IPS-NIHi11 (cell line): ENCODE measurements at places on chromosomes 16 and 17.
A peak's percentile ranks its signal among the peaks of the same experiment; 100 is the strongest.

DNA sequence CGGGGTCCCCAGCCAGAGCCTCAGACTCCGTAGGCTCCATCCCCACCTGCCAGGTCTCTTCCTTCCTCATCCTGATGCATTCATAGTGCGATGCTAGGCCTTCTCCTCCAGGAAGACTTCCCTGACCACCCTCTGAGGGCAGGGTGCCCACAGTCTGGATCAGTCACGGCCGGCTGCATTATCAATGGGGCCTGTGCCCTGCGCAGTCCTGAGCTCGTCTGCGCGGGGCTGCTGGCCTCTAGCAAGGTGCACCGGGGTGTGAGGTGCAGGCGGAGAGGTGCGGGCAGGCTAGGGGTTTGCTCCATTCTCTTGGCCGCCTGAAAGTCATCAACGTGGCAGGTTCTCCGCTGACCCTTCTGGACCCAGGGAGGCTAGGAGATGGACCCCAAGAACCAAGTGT lies 56.9 kb upstream of the ACSF3 start:
- no peak for DNase-seq

- DNase-seq = peak; percentile 50
Measured at GRCh38 chr17:70636517-70637133, 467.3 kb downstream of the KCNJ2 start.

DNA sequence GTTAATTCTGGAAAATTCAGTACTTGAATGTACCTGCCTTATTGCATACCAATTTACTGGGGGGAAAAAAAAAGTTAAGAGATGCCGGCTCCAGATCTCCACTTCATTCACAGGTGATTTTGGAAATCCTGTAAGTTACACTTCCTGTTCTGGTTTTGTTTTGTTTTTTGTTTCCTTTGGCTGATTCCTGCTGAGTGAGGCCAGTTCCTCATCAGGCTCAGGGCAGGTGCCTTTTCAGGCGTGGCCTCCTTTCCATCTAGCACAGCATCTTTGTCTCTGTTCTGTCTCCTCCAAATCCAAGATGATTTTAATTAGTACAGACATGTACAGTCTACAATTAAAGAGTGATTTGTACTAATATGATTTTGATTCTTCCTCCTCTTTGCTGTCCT lies 19.2 kb downstream of the CYB561 start:
- no peak for DNase-seq

DNA sequence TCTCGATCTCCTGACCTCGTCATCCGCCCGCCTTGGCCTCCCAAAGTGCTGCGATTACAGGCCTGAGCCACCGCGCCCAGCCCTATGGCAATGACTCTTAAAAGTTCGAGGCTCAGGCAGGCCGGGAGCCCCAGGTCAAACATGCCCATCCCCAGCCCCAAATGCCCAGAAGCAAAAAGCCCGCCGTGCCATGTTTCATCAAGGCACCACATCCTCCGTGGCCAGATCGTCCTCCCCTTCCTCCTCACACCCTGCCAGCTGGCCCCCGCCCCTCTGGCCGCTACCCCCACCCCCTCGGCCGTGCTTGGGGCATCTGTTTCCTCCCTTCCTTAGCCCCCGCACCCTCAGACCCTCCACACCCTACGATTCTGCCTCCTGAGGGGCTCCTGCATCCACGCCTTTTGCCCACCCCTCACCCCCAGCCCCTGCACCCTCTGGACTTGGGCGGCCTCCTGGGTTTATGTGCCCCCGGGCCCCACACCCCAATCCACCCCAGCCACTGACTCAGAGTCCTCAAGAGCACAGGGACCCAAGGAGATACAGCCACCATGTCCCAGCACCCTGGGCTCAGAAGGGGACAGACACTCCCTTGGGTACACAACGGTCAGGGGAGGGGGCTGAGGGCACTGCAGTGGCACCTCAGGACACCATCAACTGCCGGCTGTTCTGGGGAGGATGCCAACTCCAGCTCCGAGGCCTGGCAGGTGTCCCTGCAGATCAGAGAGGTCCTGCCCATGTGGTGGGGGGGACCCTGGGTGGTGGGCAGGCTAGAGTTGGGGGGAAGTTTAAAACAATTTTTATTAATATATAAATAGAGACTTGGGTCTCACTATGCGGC lies 7.1 kb downstream of the CTRB1 start:
- no peak for DNase-seq

GRCh38 chr16:81201267-81201666 lies 37.2 kb upstream of the BCO1 start:
- no peak for DNase-seq

GRCh38 chr17:61122326-61122913 lies 277.2 kb upstream of the TBX2 start:
- DNase-seq = no peak

DNA sequence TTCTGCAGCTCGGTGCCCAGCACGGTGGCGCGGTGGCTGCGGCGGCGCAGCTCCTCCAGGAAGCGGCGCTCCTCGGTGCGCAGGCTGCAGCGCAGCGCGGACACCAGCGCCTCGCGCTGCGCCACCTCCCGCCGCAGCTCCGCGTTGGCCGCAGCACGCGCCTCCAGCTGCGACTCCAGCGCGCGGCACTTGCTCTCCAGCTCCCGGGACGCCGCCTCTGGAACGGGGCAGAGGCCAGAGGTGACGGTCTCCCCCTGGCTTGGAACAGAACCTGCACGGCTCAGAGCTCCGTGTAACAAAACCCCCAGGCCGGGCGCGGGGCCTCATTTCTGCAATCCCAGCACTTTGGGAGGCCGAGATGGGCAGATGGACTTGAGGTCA lies 13.2 kb upstream of the CLUH start:
- peak; percentile 91 for DNase-seq

DNA sequence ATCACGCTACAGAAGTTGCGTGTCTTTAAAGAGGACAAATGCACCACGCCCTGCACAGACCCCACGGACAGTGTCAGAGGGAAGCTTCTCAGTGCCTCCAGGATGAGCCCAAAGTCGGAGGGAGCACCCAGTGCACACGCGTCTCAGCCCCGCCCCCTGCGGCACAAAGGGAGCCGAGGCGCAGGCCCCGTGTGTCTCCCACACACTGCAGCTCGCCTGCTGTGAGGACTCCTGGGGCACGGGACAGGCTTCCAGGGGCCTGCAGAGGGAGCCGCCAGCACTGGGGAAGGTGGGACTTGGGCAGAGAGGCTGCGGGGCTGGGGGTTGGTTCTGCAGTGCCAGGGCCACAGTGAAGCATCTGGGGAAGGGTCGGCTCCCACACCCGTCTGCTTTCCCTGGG lies 77.4 kb downstream of the LMF1 start:
- DNase-seq = no peak

- no peak for DNase-seq
Measured at GRCh38 chr16:56423584-56424403, 1.6 kb downstream of the AMFR start.

- no peak for DNase-seq
Measured at GRCh38 chr16:50533317-50533716, 14.9 kb upstream of the NKD1 start.
